ENCODE measurements at places on chromosomes 11 and 22. TPM values are rescaled to one million over a fixed set of nuclear protein-coding genes. Genes with fewer than 3 reads are reported as not detected.

FGF3 gene
- total RNA-seq: not detected

NAALADL1 gene
- not detected for total RNA-seq

ELMOD1 gene
- total RNA-seq: not detected

ABTB2 gene
- total RNA-seq: 3.1 TPM

SMTNL1 gene
- total RNA-seq: not detected

SCARF2 gene
- total RNA-seq: 88.8 TPM

Data from chondrocyte (in vitro differentiated cells).